ENCODE measurements at places on chromosomes 11 and 22. TPM values are rescaled to one million over a fixed set of nuclear protein-coding genes. Genes with fewer than 3 reads are reported as not detected.

- peak; percentile 16 for DNase-seq
These were observed 115.9 kb upstream of the GRK3 start for GRCh38 chr22:25448435-25449051.

DNA sequence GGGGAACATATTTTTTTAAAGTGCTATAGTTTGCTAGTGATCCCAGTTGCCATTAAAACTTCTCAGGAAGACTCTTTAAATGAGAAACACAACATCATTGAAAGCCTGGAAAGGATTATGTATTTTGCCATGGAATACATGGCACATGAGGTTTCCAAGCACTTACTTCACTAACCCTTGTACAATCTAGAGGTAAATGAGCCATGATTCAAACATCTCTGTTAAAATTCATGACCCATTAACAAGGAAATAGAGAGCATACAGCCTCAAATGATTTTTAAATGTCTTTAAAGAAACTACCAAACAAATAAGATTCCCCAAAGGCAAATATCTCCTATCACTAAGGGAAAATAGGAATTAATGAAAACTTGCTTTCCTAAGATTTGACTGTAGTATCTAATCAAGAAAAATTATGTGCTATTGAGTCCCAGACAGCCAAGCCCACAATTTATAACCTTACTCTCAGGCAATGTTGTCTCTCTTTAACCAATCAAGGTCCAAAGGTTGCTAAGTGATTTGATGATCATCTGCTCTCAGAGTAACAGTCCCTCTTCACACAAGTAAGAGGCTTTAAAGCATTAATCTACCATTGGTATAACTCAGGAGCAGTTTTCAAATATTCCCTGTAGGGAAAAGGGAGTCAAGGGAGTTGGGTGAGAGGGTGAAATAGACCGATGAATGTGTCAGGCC lies 92.0 kb upstream of the DDI1 start:
- no peak for DNase-seq

The ARVCF gene
- 3.6 TPM for total RNA-seq

The RAG1 gene
- 0.41 TPM for total RNA-seq

DNA sequence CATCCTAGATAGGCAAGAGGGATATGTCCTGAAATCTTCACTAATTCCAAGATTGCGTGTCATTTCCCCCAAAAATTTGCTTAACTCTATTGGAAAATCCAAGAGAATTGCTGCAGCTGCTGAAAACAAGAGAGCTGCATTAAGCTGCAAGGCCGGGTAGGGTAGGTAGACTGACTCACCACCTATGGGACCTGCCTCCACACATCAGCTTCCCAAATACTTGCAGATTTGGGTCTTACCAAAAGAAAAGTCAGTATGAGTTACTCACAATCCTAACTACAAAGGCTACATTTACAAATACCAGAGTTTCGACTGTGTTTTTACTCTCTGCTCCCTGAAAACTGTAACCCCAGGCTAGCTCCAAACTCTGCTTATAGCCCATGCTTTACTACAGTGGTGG lies 142.5 kb upstream of the TEAD1 start:
- DNase-seq, result no peak

The LDLRAD3 gene
- total RNA-seq, result 1.9 TPM

The OR51B4 gene
- not detected for total RNA-seq

- no peak for DNase-seq
These were observed 63.6 kb downstream of the NFAM1 start for GRCh38 chr22:42368379-42369249.

Measured in Caki2 (cell line).